ENCODE measurements at places on chromosomes 5 and 9. TPM values are rescaled to one million over a fixed set of nuclear protein-coding genes. Genes with fewer than 3 reads are reported as not detected.
A peak's percentile ranks its signal among the peaks of the same experiment; 100 is the strongest.

GRCh38 chr9:128193469-128194096, 2.2 kb upstream of the CIZ1 start:
- DNase-seq = peak; percentile 2

GRCh38 chr5:158999339-158999738, 100.4 kb downstream of the EBF1 start:
- no peak for DNase-seq

DNA sequence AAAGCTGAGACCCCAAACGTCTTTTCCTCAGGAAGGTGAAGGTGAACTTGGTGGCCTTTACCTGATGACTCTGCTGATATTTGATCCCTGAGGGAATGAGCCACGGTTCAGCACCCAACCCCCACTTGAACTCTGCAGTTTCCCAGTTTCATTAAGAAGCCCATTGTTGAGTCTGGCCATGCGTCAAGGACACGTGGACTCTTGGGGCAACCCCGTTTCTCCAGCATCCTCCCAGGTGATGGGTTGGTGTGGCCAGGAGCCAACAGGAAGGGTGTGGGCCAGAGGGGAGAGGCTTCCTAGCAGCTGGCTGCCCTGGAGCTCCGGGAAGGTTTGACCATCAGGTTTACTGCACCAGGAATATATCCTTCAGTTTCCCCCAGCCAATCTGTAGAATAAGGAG, 59.5 kb upstream of the GNE start:
- no peak for DNase-seq

DNA sequence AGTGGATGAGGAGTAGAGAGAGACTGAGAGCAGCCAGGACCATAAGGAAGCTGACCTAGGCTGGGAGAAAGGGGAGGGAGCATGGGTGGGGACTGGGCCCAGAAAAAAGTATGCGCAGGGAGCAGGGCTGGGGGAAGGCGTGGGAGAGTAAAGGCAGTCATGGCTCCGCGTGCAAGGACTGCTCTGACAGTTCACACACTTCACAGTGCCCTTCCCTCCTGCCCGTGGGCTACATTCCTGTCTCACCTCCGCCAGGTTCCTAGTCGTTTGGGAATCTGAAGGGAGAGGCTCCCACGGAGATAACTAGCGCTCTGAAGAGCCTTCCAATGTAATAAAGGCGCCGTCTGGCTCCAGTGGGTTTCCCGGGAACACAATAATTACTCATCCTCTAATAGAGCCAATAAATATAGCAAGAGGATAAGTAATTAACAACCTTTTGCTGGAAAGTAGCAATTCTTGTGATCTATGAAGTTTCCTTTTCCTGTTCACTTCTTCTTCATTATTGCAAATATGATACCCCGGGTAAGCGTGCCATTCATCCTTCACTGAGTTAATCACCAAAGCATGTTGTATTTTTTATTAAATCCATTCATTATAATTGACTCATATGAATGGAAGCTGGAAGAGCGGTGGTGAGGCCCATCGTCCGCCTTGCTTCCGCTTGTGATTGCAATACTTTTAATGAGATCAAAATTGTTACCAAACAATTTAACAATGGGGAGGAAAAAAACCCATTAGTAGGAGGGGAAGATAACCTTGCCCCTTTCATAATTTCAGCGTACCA, 39.3 kb downstream of the TTLL11 start:
- no peak for DNase-seq

GRCh38 chr9:101366038-101366756, 18.6 kb downstream of the BAAT start:
- DNase-seq = no peak

Gene OMD
- total RNA-seq = 2.5 TPM

Gene PKD2L2
- total RNA-seq = 0.46 TPM

Gene EIF4E1B
- total RNA-seq = not detected

Gene SAXO1
- not detected for total RNA-seq

Gene UQCRQ
- total RNA-seq = 1,632 TPM
